ENCODE measurements at places on chromosomes 16 and 17. TPM values are rescaled to one million over a fixed set of nuclear protein-coding genes. Genes with fewer than 3 reads are reported as not detected.

CYBA gene
- total RNA-seq, result 67.0 TPM

MVD gene
- total RNA-seq, result 27.9 TPM

GSDMA gene
- 0.22 TPM for total RNA-seq

DPEP2 gene
- 0.75 TPM for total RNA-seq

- peak overlapping the region; percentile 43 for H3K4me3 ChIP-seq
- H3K27ac ChIP-seq, result no peak overlapping the region
- H3K27me3 ChIP-seq, result peaks cover 48% of the 10 kb centered on the region
- no peak for DNase-seq
- H3K36me3 ChIP-seq, result peaks cover 20% of the 10 kb centered on the region
Measured at GRCh38 chr17:64781810-64782555, 119.9 kb upstream of the SMURF2 start.

- no peaks in the 10 kb centered on the region for H3K36me3 ChIP-seq
- DNase-seq, result peak; percentile 42
- H3K27ac ChIP-seq, result no peak overlapping the region
- H3K4me3 ChIP-seq, result no peak overlapping the region
Measured at GRCh38 chr17:56319531-56319930, 166.3 kb downstream of the ANKFN1 start.

- peaks cover 7% of the 10 kb centered on the region for H3K36me3 ChIP-seq
- peak overlapping the region; percentile 56 for H3K4me3 ChIP-seq
- H3K4me1 ChIP-seq, result peaks cover 86% of the 10 kb centered on the region
- H3K27ac ChIP-seq, result peak overlapping the region; percentile 96
- peak; percentile 76 for DNase-seq
Measured at GRCh38 chr17:77375917-77376651, 235.3 kb downstream of the SEC14L1 start.

DNA sequence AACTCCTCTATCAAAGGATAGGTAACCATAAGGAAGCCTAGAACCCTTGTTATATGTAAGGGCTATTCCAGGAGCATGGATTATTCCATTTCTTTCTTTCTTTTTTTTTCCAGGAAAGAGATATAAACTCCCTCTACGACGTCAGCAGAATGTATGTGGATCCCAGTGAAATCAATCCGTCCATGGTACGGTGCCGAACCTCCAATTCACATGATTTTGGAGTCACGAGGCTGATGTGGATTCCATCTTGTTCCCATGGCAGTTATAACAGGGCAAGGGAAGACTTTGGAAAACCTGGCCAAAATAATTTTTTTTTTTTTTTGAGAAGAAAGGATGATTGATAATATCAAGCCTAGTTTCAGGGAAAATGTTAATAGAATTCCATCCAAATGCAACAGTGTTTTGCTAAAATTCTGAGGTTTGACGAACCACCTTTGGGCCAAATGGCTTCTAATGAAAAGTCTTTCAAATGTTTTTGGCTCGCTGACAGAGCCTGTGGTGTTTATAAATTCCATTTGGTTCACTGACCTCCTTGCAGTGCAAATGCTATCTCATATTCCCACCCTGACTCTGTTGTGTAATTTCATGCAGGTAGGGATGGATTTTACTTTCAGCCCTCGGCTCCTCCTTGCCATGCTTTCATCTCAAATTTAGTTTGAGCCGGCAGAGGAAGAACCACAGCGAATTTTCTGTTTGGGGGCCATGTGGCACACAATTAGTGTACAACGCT lies 90.0 kb downstream of the SDR42E1 start:
- DNase-seq, result peak; percentile 80
- H3K27ac ChIP-seq, result peak overlapping the region; percentile 54
- peaks cover 2% of the 10 kb centered on the region for H3K27me3 ChIP-seq
- H3K36me3 ChIP-seq, result no peaks in the 10 kb centered on the region

DNA sequence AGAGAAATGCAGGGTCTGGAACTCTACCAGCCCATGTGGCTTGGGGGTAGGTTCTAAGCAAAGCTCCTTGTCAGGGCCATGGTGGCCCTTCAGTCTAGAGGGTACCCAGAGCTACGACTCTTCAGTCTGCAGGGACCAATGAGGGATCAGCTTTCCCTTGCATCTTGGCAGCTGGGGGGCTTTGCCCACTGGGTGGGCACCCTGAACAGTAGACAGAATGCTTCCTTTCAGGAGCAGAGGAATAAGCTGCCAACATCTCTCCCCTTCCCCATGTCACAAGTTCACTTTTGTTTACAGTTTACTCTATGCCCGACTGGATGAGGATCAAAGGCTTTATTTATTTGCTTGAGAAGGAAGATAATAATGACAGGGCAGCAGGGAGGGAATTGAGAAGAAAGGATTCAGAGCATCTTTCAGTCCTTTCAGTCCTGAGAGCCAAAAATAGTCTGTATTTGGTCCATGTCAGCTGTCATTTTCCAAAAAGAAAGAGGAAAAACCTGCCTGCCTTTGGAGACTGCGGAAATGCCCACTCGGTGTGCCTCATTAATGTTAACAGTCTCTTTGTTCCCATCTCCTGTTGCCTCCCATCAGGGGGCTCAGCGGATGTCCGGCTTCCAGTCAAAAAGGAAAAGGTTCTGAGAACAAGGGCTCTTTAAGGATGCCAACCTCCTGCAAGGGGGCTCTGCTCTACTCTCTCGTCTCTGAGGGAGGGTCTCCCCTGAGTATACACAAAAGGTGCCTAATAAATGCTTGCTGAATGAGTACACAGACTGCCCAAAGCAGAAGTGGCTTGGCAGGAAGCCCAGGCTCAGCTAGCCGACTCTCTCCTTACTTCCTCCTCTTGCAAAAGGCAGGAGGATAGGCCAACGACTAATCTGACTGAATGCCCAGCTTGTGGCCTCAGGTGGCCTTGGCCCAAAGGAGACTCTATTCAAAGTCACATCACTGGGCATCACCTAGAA lies 17.1 kb downstream of the TRAF4 start:
- DNase-seq, result peak; percentile 39
- H3K27ac ChIP-seq, result no peak overlapping the region
- no peak overlapping the region for H3K4me3 ChIP-seq
- H3K27me3 ChIP-seq, result no peaks in the 10 kb centered on the region
- no peaks in the 10 kb centered on the region for H3K4me1 ChIP-seq
- H3K36me3 ChIP-seq, result peaks cover 50% of the 10 kb centered on the region

- H3K27me3 ChIP-seq, result peaks cover 2% of the 10 kb centered on the region
- no peaks in the 10 kb centered on the region for H3K4me1 ChIP-seq
- no peaks in the 10 kb centered on the region for H3K36me3 ChIP-seq
- no peak overlapping the region for H3K4me3 ChIP-seq
- peak; percentile 15 for DNase-seq
Measured at GRCh38 chr17:14792746-14793145, 472.4 kb downstream of the PMP22 start.

- DNase-seq, result peak; percentile 13
- H3K36me3 ChIP-seq, result no peaks in the 10 kb centered on the region
- no peak overlapping the region for H3K4me3 ChIP-seq
- no peak overlapping the region for H3K27ac ChIP-seq
Measured at GRCh38 chr17:12549499-12550041, 116.1 kb upstream of the MYOCD start.

DNA sequence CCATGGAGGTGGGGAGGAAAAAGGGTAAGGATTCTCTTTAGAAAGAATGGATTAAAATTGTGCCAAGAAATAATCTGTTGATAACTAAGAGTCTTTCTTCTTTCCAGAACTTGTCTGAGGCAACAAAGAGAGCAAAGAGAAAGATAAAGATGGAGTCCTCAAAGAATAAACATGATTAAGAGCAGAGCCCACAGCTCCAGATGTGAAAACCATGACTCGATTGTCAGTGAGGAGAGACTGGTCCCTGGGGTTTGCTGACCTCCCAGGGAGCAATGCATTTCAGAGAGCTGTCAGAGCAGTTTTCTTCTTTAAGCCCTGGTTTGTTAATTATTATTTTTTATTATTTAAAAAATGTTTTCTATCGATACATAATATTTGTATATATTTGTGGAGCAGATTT lies 74.6 kb downstream of the TMEM100 start:
- H3K4me3 ChIP-seq, result no peak overlapping the region
- no peaks in the 10 kb centered on the region for H3K36me3 ChIP-seq
- DNase-seq, result no peak
- H3K27ac ChIP-seq, result no peak overlapping the region
- no peaks in the 10 kb centered on the region for H3K4me1 ChIP-seq
- no peaks in the 10 kb centered on the region for H3K27me3 ChIP-seq

DNA sequence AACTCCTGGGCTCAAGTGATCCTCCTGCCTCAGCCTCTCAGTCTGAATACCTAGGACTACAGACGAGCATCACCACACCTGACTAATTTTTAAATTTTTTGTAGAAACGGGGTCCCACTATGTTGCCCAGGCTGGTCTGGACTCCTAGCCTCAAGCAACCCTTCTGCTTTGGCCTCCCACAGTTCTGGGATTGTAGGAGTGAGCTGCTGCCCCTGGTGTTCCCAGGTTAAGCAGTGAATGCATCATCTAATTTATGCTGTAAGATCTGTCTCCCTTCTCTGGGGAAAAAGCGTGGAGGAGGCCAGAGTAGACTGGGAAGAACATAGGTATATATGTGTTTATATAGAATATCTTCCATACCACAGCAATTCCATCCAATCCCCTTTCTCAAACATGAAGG lies 6.6 kb upstream of the N4BP1 start:
- no peaks in the 10 kb centered on the region for H3K27me3 ChIP-seq
- no peaks in the 10 kb centered on the region for H3K36me3 ChIP-seq
- H3K27ac ChIP-seq, result no peak overlapping the region
- DNase-seq, result no peak

- peaks cover 15% of the 10 kb centered on the region for H3K4me1 ChIP-seq
- peak; percentile 92 for DNase-seq
- no peak overlapping the region for H3K4me3 ChIP-seq
- H3K27ac ChIP-seq, result peak overlapping the region; percentile 49
- H3K36me3 ChIP-seq, result no peaks in the 10 kb centered on the region
Measured at GRCh38 chr17:20284570-20285295, 182.6 kb downstream of the LGALS9B start.

- peaks cover 5% of the 10 kb centered on the region for H3K36me3 ChIP-seq
- no peak overlapping the region for H3K27ac ChIP-seq
- H3K4me1 ChIP-seq, result peaks cover 8% of the 10 kb centered on the region
- peak; percentile 38 for DNase-seq
- H3K27me3 ChIP-seq, result peaks cover 15% of the 10 kb centered on the region
Measured at GRCh38 chr16:85083051-85083639, 29.1 kb downstream of the CIBAR2 start.

DNA sequence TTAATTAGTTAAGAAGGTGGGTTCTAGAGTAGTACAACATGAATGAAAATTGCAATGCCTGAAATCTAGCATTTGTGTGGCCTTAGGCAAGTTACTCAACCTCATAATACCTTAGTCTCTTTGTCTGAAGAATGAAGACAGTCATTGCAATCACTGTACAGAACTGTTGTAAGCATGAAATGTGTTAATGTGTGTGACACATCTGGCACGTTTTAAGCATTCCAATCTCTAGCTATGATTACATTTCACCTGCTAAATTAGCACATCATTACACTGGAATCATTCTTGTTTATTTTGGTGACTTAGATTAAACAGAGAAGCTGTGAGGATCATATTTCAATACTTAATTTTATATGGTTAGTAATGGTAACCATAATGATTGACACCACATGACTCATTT lies 629.7 kb upstream of the KIF2B start:
- H3K4me3 ChIP-seq, result no peak overlapping the region
- no peaks in the 10 kb centered on the region for H3K36me3 ChIP-seq
- no peak for DNase-seq
- H3K27me3 ChIP-seq, result no peaks in the 10 kb centered on the region

DNA sequence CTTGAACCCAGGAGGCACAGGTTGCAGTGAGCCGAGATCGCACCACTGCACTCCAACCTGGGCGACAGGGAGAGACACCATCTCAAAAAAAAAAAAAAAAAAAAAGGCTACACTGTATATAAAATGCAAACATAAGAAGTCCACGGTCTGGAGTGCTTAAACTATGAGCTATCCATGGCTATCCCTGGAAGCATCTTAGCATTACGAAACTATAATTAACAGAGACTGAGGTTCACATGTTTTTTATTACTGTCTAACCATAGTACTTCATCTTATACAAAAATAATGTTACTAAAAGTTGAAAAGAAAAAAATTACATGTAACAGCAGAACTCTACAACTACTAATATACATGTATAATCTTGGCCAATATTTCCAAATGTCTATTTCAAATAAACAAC lies 32.8 kb downstream of the HELZ start:
- H3K4me3 ChIP-seq, result no peak overlapping the region
- DNase-seq, result no peak
- no peak overlapping the region for H3K27ac ChIP-seq
- no peaks in the 10 kb centered on the region for H3K27me3 ChIP-seq
- H3K36me3 ChIP-seq, result peaks cover 17% of the 10 kb centered on the region

- peaks cover 5% of the 10 kb centered on the region for H3K4me1 ChIP-seq
- no peaks in the 10 kb centered on the region for H3K36me3 ChIP-seq
- H3K27ac ChIP-seq, result no peak overlapping the region
- no peak overlapping the region for H3K4me3 ChIP-seq
- peaks cover 11% of the 10 kb centered on the region for H3K27me3 ChIP-seq
Measured at GRCh38 chr17:57732062-57732461, 13.0 kb downstream of the CCDC182 start.

DNA sequence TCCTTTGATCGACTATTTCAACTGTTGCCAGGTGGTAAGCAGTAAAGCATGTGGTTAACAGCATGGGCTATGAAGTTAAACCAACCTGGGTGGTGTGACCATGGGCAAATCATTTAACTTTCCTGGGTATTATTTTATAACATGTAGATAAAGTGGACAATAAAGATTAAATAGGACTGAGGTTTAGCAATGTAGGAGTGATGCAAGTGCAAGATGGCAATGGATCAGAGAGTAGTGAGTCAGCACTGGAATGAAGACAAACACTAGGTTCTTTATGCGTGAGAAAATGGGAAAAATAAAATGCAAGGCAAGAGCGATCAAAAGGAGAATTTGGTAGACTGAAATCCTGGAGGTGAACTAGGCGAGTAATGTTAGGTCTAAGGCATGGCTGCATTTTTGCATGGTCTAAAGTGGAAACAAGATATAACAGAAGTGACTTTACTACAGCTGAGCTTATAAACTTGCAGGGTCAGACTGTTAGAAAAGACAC lies 222.4 kb upstream of the AXIN2 start:
- no peaks in the 10 kb centered on the region for H3K27me3 ChIP-seq
- no peaks in the 10 kb centered on the region for H3K36me3 ChIP-seq
- H3K4me3 ChIP-seq, result no peak overlapping the region
- DNase-seq, result no peak
- no peaks in the 10 kb centered on the region for H3K4me1 ChIP-seq

GRCh38 chr16:67666032-67666551 lies 458 bp downstream of the ENKD1 start:
- peak overlapping the region; percentile 67 for H3K4me3 ChIP-seq
- H3K27ac ChIP-seq, result no peak overlapping the region
- H3K4me1 ChIP-seq, result peaks cover 32% of the 10 kb centered on the region
- peak; percentile 44 for DNase-seq
- no peaks in the 10 kb centered on the region for H3K27me3 ChIP-seq
- H3K36me3 ChIP-seq, result peaks cover 20% of the 10 kb centered on the region

GRCh38 chr16:66858740-66859396 lies 14.7 kb downstream of the CA7 start:
- no peak overlapping the region for H3K27ac ChIP-seq
- H3K27me3 ChIP-seq, result no peaks in the 10 kb centered on the region
- H3K4me3 ChIP-seq, result no peak overlapping the region

GRCh38 chr16:4795828-4796572 lies 831 bp downstream of the SMIM22 start:
- peaks cover 10% of the 10 kb centered on the region for H3K4me1 ChIP-seq
- H3K27me3 ChIP-seq, result no peaks in the 10 kb centered on the region
- no peak for DNase-seq

All from muscle of leg (tissue), 16 donors.